ENCODE measurements at places on chromosomes 5 and 9.

- no peak for DNase-seq
These were observed 220.8 kb upstream of the RFX3 start for GRCh38 chr9:3746296-3747275.

DNA sequence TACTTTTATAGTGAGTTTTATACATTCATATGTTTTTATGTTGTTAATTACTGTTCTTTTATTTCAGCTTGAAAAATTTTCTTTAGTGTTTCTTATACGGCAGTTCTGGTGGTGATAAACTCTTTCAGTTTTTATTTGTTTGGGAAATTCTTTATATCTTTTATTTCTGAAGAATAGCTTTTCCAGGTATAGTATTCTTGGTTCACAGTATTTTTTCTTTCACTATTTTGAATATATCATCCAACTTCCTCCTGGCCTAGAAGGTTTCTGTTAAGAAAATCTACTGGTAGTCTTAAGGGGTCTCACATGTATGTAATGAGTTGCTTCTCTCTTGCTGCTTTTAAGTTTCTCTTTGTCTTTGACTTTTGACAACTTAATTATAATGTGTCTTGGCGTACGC lies 79.4 kb downstream of the NXNL2 start:
- no peak for DNase-seq

DNA sequence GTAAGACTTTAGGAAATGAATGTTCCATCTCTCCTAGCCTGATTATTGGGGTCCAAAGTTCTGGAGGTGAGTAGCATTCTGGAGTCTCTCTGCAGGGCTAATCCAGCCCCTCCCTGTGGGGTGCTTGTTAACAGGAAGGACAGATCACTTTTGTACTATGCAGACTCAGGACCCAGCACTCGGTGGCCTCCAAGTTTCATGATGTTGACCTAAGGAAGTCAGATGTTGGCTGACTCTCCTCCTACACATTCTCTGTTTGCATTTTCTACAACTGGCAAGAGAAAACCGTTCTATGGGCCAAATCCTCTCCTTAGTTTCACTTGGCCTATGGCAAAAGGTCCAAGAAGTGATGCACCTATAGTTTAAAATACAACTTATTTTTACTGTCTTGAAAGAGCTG lies 5.5 kb upstream of the PDE8B start:
- no peak for DNase-seq

DNA sequence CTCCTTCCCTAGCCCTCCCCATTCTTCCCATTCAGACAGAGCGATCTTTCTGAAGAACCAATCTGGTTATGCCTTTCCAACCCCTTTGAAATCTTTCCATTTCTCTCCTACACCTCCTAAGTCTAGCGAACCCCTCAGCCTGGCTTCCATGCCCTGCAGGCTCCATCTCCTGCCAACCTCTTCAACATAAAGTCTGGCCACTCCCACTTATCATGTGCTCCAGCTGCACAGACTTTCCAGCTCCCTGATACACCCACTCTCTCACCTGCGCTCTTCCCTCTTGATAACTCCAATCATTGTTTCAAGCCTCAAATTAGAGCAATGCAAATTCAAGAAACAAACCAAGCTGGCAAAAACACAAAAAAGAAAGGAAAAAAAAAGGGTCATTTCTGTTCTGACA lies 3.8 kb upstream of the ORM1 start:
- DNase-seq = peak; percentile 23

GRCh38 chr5:77906806-77907205 lies 130.7 kb upstream of the TBCA start:
- DNase-seq = no peak

- peak; percentile 27 for DNase-seq
These were observed 34.1 kb downstream of the CRHBP start for GRCh38 chr5:76986825-76987526.

GRCh38 chr9:33165263-33166151 lies 1.6 kb downstream of the B4GALT1 start:
- no peak for DNase-seq

GRCh38 chr5:1068204-1068894 lies 43.5 kb downstream of the SLC12A7 start:
- no peak for DNase-seq

DNA sequence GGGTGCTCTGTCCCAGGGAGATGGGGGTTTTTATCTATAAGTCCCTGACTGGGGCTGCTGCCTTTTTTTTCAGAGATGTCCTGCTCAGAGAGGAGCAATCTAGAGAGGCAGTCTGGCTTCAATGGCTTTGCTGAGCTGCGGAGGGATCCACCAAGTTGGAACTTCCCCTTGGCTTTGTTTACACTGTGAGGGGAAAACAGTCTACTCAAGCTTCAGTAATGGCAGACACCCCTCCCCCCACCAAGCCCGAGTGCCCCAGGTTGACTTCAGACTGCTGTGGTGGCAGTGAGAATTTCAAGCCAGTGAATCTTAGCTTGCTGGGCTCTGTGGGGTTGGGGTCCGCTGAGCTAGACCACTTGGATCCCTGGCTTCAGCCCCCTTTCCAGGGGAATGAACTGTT lies 375.8 kb downstream of the RAB3C start:
- no peak for DNase-seq

DNA sequence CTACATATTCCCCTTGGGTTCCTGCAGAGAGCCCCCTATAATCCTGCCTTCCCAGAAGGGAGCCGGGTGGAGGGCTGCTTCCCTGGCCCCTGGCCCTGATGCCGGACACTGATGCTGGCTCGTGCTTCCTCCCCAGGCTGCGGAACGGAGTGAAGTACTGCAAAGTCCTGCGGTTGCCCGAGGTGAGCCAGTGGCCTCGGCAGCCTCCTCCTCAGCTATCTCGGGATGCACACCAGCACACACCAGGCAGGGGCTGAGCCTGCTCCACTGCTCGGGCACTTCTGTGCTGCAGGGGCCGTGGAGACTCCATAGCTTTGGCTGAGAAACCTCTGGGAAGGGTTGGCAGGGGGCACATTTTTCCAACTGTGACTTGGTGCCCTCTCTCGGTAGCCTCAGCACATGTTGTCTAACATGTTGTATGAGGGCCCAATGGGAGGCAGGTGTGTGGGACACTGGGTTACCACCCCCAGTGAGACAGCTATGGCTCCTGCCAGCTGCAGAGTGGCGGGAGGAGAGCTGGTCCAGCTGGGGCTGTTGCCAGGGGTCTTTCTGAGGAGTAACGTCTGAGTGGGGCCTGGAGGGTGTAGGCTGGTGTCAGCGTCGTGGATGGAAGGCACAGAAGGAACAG lies 38.4 kb downstream of the USP20 start:
- no peak for DNase-seq

- DNase-seq = no peak
These were observed 10.4 kb downstream of the STC2 start for GRCh38 chr5:173317852-173318251.

DNA sequence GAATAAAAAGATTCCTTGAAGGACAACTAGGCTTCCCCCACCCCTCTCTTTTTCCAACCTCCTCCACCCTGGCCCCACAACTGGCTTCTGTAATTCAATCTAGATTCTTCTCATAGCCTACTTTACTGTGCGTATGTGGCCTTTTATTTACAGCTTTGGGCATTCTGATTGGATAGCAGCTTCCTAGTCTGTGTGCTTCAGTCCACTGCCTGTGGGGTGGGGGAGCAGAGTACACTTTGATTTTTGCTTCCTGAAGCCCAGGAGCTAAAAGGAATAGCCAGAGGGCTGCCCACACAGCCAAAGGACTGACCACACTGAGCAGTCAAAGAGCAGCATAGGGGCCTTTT lies 30.4 kb downstream of the RUSC2 start:
- DNase-seq = no peak

GRCh38 chr9:103397868-103398600 lies 402.9 kb downstream of the CYLC2 start:
- peak; percentile 43 for DNase-seq

GRCh38 chr5:153960269-153961215 lies 78.2 kb downstream of the FAM114A2 start:
- DNase-seq = no peak

GRCh38 chr9:105243015-105243686 lies 1.3 kb upstream of the SLC44A1 start:
- no peak for DNase-seq

GRCh38 chr5:150751096-150751891 lies 7.5 kb downstream of the DCTN4 start:
- DNase-seq = no peak

- DNase-seq = no peak
These were observed 421.3 kb downstream of the CAAP1 start for GRCh38 chr9:26471261-26471660.

GRCh38 chr5:157509093-157509492 lies 49.1 kb downstream of the NIPAL4 start:
- no peak for DNase-seq

DNA sequence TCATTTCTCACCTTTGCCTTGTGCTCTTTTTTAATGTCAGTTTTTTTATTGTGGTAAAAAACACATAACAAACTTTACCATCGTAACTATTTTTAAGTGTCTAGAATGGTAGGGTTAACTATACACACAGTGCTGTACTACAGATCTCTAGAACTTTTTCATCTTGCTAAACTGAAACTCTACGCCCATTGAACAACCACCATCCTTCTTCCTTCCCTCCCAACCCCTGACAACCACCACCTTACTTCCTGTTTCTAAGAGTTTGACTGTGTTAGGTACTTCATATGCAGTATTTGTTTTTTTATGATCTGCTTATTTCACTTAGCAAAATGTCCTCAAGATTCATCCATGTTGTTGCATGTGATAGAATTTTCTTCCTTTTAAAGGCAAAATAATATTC lies 54.9 kb downstream of the PSAT1 start:
- DNase-seq = no peak

- no peak for DNase-seq
These were observed 42.8 kb upstream of the LHFPL2 start for GRCh38 chr5:78691084-78691960.

- peak; percentile 99 for DNase-seq
These were observed 177.3 kb upstream of the RAD23B start for GRCh38 chr9:107105784-107106183.

GRCh38 chr5:32357658-32358057 lies 44.9 kb upstream of the MTMR12 start:
- no peak for DNase-seq

DNA sequence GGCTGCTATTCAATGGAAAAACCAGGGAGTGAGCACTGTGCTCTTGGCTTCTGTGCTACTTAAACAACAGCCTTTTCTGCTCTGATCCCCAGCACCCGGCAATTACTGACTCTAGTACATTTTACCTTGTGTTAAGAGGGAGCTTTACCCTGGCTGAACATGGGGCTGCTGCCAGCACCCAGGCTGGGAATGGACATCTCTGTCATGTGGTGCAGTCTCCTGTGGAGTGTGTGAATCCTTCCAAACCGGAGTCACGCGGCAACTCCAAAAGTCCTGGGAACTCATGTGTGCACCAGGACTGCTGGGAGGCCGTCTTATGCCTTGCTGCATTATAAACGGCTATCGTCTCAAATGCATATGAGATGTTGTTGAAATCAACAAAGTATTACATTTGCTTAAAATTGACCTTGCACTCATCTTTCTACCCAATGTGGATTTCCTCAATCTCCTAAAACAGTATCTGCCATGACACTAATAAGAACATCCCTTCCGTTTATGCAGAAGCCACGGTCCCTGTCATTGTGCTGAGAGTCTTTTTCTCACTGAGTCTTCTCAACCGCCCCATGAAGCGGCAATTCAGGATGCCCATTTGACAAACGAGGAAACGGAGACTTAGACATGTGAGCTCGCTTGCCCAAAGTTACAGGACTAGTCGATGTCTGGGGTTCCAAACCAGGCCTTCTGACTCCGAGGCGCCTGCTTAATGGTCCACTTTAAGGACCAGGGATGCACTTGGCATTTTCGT lies 884 bp upstream of the GSN start:
- DNase-seq = no peak

Measured in NCI-H2171 treated with DMSO at 0.1 percent for 48 hours (cell line).